Stimulated activated naive CD4-positive, alpha-beta T cell treated with Interleukin-2 at 50 U/mL for 16 hours (primary cell): ENCODE measurements at places on chromosomes 13 and 19.

GRCh38 chr19:18010149-18010548, 2.2 kb downstream of the ARRDC2 start:
- no peak for DNase-seq

DNA sequence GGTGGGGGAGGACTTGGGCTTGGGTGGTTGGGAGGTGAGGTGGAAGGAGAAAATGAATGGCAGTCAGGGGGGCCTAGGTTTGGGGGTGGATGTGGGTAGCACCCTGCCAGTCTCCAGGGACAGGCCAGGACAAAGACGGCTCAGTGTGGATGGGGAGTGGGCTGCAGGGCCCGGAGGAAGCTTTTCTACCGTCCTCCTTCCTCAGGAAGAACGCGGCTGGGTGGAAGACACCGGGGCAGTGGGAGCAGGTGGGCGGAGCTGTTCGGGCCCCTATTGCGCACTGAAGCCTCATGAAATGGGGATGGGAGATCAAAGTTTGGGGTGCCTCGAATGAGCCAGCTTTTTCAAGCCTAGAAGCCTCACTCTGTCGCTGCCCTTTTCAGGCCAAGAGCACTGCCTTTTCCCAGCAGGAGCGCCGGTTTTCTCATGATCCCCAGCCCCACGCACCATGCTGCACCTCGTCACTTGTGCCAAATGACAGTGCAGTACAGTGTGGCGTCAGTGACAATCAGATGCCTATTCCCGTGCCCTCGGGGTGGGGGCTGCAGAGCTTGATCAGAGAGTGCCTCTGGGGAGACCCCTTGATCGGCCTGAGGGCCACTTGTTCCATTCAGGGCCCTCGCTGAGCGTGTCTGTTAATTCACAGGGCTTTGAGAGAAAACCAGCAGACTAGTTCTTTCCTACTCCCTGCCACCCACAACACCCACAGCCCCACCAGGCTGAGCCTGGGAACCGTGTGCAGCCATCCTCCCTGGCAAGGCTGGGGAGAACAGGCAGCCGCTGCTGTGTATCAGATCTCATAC, 1.5 kb downstream of the CALM3 start:
- DNase-seq = peak; percentile 75

DNA sequence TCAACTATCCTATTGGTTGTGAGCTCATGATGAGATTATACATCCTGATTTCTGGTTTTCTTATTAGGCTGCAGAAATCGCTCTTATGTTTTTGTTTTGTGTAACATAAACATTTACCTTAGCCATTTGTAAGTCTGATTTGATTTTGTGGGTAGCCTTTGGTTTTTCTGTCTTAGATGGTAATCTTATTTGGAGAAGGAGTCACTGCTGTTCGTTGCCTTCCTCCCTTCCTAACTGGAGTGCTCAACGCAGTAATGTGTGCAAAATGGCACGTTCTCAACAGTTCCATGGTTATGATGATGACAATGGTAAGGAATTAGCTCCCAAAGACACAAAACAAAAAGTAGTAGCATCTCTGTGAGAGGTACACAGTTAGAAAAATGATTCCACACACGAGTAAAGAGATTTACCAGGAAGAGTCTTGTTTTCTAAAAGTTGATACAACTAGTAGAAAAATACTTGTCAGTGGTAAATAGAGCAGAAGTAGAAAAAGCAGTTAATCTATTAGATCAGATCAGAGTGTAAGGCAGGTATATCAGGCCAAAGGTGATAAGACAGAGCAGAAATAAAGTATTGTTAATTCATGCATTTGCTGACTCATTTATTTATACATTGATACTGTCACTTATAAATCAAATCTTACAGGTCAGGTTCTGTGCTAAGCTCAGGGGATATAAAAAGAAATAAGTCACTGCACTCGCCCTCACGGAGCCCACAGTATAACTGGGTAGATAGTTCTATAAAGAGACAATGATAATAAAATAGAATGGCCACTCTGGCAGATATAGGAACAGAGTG, 270.0 kb downstream of the NALCN start:
- no peak for DNase-seq

GRCh38 chr13:24153979-24154701, 6.4 kb upstream of the SPATA13 start:
- no peak for DNase-seq

DNA sequence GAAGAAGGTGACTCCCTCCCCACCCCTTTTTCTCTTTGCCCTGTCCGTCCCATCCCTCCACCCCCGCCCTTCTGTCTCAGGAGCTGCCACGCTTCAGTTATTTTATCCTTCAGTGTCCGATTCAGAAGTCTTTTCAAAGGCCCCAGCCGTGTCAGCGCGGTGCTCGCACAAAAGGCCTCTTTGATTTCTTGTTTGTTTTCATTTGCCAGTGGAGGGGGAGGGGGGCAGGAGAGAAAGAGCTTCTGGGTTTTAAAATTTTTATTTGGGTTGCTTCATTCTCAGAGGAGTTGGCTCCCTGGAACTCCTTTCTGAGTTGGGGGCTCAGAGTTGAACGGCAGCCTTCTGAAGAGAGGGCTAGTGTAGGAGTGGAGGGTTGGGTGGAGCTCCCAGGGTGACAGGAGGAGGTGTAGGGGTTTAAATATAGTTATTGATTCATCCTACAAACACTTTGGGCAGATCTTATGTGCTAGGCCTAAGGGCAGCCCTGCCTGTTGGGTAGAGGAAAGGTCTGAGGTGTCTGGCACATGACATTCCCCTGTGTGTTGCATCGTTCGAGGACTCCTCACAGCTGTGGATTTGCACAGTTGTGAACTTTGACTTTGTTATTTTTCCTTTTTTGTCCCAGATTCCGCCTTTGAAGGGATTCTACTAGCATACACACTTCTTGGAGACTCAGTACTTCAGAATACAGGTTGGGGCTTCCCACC, 36.8 kb downstream of the NFIX start:
- DNase-seq = no peak

- no peak for DNase-seq
Observed at GRCh38 chr19:41050426-41050825, 37.8 kb upstream of the CYP2A13 start.

DNA sequence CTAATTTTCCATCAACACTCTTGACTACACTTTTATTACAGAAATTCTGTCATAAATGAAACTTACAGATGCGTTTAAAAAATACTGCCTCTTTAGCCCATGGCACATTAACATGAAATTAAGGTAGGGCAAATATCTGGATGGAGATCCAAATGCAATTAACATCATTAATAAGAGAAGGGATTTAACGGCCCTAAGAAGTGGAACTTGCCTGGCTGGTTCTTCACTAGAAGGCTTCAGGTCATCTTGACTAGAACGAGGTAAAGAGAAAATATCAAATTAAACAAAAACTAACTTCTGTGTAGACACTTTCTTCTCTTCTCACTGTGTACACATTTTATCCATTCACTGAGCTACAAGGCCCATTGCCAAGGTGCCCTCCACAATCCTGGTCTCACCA, 1093.4 kb downstream of the EFNB2 start:
- no peak for DNase-seq

DNA sequence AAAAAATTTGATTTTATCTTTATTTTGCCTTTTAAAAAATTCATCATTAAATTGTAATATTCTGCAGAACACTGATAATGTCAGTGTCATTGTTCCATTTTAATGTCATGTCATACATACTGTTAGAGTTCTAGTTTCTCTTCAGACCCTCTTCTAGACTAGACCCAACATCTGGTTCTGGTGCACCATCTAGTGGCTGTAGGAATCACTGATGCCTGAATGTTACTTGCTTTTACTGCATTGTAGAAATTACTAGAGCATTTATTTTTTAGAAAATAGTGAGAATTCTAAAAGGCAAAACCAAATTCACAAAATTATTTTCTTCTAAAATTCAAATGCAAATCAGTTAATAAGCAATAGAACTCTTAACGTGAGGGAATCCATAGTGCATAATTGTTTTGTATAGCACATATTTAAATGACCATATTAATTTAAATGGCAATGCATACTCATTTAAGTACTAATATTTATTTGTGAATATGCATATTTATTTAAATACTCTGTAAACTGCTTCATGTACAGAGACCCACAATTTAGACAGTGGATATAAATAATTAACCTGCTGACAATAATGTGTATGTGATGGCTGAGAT, 425.7 kb downstream of the KLF12 start:
- DNase-seq = peak; percentile 35

GRCh38 chr13:107582171-107582570, 633.2 kb downstream of the LIG4 start:
- DNase-seq = no peak
